ENCODE measurements at places on chromosomes 11 and 22.

DNA sequence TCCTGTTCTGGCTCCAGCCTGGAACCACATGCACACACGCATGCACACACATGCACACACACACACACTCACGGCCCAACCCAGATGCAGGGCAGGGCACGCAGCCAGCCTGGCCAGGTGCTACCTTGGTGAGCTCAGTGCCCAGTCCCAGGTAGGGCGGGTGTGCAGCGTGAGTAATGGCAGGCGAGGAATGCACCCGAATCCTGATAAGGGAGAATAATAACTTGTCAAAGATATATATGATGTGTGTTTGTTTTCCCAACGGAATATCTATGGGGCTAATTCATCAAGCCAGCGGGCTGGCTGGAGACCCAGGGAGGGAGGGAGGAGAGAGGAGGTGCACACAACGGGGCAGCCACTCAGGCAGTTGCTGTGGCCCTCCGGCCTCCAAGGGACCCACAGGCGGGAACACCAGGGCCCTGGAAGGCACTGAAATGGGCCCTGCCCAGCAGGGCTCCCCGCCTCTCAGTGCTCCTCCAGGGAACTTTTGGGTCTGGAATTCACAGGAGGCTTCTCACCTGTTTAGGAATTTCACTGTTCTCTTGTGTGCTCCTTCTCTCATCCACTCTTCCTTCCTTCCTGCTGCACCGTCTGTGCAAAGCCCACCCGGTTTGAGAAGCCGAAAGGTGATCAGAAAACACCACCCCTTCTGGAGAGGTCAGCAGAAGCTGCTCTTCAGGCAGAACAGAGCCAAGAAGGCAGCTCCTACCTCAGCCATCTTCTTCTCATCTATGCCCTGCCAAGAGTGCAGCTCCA, 79.0 kb downstream of the BUD13 start:
- no peak for DNase-seq

DNA sequence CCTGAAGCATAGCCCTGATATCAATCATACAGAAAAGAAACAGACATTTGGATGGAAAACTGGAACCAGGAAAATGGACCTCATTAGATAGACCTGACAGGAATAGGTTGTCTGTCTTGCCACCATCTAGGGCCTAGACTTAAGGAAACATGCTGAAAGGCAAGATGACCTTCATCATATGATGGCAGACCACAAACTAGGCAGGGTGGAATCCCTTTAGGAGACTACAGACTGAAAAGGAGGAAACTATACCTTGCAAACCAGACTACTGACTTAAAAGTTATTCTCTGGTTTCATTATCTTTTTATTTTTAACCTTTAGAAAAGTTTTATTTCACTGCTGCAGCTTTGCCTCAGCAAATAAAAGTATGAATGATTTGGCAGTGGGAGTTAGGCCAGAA, 20.3 kb downstream of the SBF2 start:
- DNase-seq, result no peak

- no peak for DNase-seq
These were observed 936.7 kb downstream of the BRD1 start for GRCh38 chr22:48890693-48891554.

- no peak for DNase-seq
These were observed 538.9 kb upstream of the ANO5 start for GRCh38 chr11:21653951-21654421.

DNA sequence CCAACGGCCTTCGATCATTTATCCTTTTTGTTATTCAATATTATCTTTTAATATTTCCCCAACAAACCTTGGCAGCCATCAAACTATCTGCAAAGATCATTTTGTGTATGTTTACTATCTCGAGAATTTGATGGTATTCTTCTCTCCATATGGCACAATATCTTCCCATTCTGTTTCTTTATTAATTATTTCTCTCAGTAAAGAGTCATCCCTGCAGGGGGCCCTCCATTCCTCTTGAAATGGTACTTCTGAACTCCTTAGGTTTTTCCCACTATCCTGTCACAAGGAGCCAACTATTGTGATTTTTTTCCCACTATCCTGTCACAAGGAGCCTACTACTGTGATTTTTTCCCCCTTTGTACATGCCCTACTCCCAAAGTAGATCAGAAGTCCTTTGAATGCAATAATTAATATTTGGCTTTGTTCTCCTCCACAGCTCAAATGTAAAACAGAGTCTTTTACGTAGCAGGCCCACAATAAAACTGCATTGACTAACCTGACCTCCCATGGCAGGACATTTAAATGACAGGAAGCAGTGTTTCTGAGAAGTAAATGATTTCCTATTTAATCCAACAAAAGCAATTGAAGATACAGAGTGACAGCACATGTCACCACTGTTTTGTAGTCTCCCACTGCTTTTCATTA, 43.3 kb downstream of the PDGFD start:
- no peak for DNase-seq

GRCh38 chr22:28948424-28948823, 65.1 kb downstream of the ZNRF3 start:
- DNase-seq, result no peak

DNA sequence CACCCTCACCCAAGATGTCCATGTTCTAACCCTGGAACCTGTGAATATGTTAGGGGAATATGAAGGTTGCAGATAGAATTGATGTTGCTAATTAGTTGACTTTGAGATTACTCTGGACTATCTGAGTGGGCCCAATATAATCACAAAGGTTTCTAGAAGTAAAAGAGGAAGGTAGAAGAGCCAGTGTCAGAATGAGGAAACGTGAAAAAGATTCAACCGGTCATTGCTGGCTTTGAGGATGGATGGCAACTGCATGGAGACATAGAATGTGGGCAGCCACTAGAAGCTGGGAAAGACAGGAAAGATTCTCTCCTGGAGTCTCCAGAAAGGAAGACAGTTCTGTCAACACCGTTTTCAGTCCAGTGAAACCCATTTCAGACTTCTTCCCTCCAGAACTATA, 86.6 kb downstream of the CLPB start:
- DNase-seq, result no peak

DNA sequence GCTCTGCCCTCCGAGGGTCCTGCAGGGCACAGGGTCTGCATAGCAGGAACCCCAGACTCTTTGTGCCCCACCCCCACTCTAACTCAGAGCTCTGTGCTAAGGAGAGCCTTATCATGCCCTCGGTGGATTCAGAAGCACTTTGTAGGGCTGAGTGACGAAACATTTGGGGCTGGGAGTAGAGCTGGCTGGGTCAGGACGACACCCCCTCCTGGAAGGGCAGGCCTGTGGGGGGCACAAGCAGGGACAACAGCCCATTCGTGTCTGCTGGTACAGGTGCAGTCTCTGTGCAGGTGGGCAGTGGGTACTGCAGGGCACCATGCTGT, 8.9 kb downstream of the APOBEC3A start:
- DNase-seq, result no peak

DNA sequence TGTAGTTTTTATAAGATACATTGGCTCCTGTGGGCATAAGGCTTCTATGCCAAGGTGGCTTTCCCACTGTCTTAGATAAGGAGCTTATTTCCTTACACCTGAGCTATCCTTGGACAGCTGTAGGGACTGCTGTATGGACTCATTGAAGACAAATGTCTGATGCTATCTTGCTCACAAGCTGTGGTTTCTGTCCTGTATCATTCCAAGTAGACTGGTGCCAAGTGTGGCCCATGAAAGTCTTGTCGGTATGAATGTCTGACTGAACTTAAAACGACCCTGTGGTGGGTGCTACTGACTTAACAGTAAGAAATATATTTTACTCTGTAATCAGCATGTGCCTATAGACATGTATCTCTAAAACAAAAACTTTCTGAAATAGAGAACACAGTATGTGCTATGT, 45.0 kb downstream of the LARGE2 start:
- DNase-seq, result no peak

- no peak for DNase-seq
These were observed 33.9 kb downstream of the MAML2 start for GRCh38 chr11:96309016-96309642.

DNA sequence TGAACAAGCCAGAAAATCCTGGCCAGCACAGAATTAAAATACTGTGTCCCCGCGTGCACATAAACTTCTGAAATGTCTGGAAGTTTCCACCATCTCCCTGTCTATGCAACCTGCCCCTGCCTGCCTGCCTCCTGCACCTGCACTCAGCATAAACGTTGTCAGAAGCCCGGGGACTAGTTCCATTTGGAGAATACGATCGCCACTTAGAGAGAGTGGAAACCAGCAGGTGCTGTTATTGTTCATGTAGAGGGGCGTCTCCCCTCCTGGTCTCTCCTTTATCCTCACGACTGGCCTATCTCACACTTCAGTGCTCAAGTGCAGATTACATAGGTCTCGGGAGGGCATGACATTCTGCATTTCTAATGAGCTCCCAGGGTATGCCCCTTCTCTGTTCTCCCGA, 35.6 kb downstream of the MPPED1 start:
- DNase-seq, result no peak

- DNase-seq, result no peak
These were observed 11.7 kb downstream of the BLID start for GRCh38 chr11:122104341-122104740.

DNA sequence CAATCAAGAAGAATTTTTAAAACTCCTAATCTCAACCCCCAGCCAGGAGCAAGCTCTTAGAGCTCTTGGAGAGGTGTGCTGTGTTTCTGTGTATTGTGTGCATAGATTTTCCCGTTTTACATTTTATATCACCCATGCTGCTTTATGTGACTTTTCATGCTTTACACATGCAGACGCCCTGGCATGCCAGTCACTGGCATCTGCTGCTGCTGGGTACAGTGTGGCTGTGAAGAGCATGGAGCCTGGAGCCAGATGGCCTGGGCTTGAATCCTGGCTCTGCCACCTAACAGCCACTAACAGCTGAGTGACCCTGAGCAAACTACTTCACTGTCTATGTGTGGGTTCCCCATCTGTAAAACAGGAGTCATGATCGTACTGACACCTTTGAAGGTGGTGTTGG, 23.1 kb downstream of the POLR3H start:
- DNase-seq, result no peak

Measured in activated T-cell treated with anti-CD3 and anti-CD28 coated beads for 48 hours (primary cell).